NCI-H774 (cell line): ENCODE measurements at places on chromosomes 4 and X.

GRCh38 chrX:102712216-102712966, at the start of gene GPRASP2:
Gene GPRASP2, plus strand, starts transcription at chrX:102712448. Its CDS starts 2,422 bp downstream, at chrX:102714870.
- no peak for DNase-seq

GRCh38 chr4:3314706-3315260, 22.0 kb downstream of the RGS12 start:
- DNase-seq, result no peak

DNA sequence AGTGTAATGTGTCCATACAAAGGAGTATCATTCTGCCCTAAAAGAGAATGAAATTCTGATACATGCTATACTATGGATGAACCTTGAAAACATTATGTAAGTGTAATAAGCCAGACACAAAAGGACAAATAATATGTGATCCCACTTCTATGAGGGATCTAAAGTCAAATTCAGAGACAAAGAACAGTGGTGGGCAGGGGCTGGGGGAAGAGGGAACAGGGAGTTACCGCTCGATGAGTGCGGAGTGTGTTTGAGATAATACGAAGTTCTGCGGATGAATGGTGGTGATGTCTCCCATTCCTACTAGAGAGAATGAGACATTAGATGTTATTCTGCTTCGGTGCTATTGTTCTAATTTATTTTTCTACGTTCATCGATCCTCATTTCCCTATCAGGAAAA, 46.1 kb upstream of the TLR2 start:
- DNase-seq, result no peak

GRCh38 chr4:45131020-45131419, 404.7 kb upstream of the GNPDA2 start:
- peak; percentile 63 for DNase-seq

DNA sequence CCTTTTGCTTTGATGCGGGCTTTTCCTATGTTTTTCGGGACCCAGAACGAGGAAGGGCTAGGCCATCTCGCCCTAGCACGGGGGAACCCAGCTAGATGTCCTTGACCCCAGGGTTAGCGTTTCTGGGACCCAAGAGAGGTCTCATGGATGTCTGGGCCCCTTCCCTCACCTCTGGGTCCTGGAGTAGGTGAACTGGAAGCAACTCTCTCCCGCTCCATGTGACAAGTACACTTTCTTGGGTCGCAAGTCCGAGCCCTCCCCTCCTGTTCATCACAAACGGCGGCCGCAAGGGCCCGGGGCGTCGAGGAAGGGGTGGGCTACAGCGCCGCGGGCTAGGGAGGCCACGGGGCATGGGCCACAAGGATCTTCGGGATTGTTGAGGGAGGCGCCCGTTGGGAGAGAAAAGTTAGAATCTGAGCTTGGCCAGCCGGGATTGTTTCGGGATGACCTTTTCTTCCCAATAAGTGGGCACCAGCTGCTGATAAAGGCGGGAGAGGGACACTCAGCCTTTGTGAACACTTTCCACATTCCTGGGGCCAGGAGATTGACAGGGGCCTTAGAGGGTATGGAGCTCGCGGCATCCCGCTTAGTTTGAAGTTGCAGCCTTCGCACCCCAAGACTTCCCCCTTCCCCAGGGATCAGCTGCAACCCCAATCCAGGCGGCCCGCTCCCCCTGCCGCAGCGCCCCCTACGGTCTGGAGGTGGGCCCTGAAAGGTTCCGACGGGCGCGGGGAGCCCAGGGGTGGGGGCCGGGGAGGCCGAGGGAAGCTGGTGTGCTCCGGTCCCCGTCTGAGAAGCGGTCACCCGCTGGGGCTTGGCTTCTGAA, 136.9 kb upstream of the ZIC3 start:
- no peak for DNase-seq

DNA sequence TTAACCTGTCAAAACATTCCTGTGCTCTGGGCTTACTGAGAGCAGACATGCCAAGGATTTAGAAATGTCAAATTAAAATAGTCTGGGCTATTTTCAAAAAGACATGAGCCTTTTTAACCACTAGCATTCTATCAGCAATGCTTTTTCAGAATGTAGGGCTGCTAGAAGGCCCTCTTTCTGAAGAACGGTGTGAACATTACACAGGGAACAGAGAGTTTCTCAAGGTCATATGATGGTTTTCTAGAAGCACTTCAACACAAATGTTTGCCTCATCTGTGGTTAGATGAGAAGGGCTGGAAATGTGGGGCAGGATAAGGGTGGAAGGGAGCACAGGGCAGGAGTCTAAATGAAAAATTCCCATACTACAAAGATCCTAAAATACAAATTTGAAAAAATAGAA, 39.3 kb downstream of the GRIA3 start:
- DNase-seq, result no peak

- DNase-seq, result no peak
Measured at GRCh38 chr4:117784266-117784665, 250.0 kb upstream of the NDST3 start.

DNA sequence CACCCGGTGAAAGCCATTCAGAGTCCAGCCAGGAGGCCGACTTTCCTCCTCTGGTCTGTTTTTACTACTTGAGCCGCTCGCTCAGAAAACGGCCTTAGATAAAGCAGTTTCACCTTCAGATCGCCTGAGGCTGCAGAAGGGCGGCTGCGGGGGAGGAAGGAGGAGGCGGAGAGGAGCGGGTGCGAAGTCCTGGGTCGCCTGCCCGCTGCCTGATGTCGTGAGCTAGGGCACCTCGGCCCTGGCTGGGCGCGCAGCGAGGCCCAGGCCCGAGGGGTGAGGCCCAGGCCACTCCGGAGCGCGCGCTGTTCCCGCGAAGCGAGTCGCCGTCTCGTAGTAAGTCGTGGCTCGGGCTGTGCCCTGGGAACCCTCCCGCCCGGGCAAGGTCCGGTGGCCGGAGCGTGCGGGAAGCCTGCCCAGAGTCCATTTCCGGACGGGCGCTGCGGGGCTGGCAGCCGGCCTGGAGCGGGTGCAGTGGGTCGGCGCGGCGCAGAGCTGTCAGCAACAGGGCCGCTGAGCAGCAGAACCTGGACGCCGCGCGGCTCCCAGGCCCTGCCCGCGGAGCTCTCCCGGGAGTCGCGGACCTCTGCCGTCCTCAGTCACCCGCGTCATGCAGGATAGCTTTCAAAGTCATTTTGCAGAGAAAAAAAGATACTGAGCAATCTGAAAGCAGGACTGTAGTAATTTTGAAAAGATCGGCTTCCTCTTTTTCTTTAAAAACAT, 18.6 kb downstream of the TRIM2 start:
- DNase-seq, result no peak
